AG10803 (cell line): ENCODE measurements at places on chromosomes 2 and 18.

- no peak for DNase-seq
These were observed 81.6 kb downstream of the RTN4 start for GRCh38 chr2:54968561-54969218.

DNA sequence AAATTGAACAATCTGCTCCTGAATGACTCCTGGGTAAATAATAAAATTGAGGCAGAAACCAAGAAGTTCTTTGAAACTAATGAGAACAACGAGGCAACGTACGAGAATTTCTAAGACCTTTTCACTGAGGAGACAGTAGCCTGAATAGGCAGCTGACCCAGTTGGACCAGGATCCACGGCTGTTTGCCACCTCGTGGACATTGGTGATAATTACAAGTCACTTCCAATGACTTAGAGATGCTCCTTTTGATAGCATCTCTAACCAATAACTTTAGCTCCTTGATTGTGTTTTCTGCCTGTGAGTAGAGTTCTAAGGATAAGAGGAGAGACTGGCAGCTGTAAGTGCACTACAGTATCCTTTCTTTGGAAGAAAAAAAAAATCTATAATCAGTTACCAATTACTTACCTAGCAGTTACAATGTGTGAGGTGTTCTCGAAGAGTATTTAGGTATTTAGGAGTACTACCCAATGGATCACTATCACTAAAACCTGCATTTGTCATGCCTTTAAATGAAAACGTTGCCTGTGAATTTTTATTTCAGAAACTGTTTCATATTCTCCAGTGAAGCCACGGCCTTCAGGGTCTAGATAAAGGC lies 31.3 kb upstream of the CNTNAP5 start:
- peak; percentile 6 for DNase-seq

- no peak for DNase-seq
These were observed 103.1 kb downstream of the RTN4 start for GRCh38 chr2:54947136-54947535.

DNA sequence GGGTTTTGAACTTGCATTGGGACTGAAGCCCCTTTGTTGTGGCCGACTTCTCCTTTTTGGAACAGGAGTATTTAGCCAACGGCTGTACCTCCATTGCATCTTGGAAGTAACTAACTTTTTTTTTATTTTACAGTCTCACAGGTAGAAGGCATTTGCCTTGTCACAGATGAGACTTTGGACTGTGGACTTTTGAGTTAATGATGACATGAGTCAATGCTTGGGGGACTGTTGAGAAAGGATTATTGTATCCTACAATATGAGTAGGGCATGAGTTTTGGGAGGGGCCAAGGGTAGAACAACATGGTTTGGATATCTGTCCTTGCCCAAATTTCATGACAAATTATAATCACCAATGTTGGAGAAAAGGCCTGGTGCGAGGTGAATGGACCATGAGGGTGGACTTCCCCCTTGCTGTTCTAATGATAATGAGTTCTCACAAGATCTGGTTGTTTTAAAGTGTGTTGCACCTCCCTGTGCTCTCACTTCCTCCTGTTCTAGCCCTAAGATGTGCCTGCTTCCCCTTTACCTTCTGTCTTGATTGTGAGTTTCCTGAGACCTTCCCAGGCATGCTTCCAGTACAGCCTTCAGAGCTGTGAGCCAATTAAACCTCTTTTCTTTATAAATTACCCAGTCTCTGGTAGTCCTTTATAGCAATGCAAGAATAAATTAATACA lies 1269.4 kb upstream of the CHAC2 start:
- no peak for DNase-seq

DNA sequence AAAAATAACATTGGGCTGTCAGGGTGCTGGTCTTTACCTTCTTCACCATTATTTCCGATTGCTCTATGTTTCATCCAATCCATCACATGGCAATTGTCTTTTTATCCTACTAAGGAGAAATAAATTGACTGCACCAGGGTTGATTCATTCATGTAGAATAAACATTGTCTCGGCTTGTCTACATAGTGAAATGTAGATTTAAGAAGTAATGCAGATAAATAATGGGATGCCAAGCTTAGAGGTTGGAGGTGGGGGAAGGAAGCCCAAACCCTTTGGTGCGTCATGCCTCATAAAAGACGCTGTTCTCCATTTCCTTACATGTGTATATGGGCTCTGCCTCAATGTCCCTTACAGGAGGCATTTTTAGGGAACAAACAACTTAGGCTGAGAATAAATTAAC lies 117.8 kb downstream of the ALK start:
- DNase-seq: no peak

DNA sequence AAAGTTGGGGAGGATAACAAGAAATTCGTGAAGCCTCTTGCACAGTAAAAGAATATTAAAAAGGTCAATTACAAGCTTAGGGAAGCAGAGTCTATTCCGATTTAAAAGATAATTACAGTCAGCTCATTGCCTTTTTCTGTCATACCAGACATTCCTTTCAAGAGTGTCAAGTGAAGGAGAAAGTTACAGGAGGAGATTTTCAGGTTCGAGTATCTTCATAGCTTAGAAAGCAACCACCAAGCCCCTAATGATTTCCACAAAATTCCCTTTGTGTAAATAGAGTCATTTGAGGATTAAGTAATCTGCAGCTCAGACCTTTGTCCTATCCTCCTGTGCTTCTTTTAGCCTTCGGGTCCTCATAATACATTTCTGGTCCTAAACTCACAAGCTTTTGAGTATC lies 414.9 kb downstream of the CDH2 start:
- DNase-seq: no peak

- DNase-seq: no peak
These were observed 140.3 kb upstream of the RASGRP3 start for GRCh38 chr2:33336036-33336625.

GRCh38 chr2:135066710-135067109 lies 14.6 kb downstream of the RAB3GAP1 start:
- DNase-seq: peak; percentile 30

DNA sequence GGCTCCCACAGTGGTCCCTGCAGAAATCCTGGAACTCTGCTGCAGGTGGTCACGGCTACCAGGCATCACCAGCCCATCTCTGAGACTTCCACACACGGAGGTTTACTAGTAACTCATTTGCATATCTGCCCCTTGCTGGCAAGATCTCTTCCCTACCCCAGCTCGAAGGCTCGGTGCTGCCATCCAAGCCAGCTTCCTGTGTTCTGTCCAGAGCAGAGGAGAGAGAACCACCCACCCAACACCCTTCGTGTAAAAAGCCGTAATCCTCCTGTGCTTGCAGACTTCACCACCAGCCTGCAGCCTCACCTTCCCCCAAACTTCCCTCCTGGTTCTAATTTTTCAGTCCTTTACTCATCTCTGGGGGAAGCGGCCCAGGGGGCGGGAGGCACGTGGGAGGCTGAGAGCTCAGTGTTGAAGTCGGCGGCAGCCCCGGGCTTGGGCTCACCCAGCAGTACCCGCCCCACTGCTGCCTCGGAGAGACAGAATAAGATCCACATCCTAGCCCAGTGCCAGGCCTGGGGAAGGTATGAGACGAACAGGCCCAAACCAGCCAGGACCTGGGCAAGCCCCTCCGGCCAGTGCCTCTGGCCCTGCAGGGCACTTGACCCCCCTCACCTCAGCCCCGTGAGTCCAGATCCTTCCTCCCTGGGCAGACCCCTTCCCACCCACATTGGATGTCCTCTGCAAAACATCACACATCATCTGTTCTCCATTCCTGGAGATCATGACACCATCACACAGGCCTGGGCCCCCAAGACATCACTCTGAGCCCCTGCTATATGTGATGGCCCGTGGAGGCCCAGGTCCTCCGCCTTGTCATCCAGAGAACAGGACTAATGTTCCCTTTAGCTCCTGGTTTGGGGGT lies 145.8 kb upstream of the ID2 start:
- DNase-seq: no peak

DNA sequence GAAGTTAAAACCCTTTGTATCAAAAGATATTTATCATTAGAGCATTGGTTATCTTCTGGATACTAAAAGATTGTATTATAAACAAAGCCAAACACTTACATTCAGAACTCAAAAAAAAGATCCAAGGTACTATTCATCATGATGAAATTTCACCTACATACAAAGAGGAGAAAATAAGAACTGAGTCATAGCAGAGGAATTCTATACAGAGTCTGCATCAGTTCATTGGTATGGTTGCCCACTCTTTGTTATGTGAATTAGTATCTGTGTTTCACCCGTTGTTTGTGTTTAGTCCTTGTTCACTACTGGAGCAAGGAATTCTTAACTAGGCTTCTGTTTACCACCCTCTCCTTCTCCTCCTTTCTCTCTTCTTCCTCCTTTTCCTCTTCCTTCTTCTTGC lies 157.9 kb downstream of the LNPK start:
- peak; percentile 64 for DNase-seq

DNA sequence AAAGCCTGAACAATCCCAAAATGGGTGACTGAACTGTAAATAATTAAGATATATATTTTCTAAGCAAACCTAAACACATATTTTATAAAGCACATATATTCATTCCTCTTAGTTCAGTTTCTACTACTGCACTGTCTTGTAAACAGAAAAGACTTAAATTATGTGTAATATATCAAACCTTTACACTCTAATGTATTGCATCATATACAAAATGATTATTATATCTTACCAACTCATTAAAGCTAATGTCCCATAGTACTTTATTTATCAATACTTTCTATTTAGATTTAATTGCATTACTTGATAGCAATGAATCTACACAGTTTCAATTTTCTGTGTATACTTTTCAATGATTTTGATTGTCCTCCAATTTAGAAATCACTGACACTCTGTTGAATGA lies 111.0 kb downstream of the TMEM247 start:
- DNase-seq: no peak

- DNase-seq: peak; percentile 31
These were observed 534 bp upstream of the SOCS6 start for GRCh38 chr18:70288171-70288850.

DNA sequence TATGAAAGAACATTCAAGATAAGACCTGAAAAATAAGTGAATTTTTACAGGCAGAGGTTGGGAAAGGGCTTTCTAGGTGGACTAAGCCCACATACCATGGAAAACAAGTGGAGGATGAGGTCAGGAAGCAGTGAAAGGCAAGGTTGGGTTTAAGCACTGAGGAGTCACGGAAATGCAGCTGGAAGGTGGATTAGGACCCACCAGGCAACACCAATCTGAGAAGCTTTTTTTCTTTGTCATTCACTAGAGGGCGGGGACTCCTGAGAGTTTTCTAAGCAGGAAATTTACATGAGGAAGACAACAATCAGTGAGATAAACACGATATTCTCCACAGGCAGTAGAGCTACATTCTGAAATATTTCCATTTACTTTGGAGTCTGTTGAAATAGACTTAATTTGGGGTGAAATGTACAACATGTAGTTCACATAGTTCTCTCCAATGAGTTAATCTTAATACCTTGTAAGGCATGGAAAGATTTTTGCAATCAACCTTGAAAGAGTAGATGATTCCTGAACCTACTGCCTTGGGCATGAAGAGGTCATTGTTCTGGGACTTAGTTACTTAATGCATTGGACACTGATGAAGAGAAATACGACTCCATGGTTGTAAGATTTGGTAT lies 40.7 kb downstream of the VIT start:
- no peak for DNase-seq

- DNase-seq: no peak
These were observed 1472.3 kb upstream of the CELF4 start for GRCh38 chr18:39037925-39038324.

DNA sequence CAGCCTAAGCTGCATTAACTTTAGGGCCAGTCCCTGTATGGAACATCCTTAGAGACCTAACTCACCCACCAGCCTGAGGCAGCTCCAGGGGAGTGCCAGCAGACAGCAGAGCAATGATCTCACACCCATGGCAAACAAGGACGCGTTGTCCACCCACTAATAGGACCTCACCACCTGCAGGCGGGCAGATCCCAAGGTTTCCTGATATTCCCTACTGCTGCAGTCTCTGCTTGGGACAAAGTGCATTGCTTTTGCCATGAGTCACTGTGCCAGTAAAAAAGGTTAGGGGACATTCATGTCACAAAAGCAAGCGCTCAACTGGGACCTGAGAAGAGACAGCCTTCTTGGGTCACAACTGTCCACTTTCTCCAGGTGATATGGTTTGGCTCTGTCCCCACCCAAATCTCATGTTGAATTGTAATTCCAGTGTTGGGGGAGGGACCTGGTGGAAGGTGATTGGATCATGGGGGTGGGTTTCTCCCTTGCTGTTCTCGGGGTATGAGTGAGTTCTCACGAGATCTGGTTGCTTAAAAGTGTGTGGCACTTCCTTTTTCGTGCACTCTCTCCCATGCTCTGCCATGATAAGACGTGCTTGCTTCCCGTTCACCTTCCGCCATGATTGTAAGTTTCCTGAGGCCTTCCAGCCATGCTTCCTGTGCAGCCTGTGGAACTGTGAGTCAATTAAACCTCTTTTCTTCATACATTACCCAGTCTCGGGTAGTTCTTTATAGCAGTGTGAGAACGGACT lies 160.2 kb downstream of the MIB1 start:
- no peak for DNase-seq

DNA sequence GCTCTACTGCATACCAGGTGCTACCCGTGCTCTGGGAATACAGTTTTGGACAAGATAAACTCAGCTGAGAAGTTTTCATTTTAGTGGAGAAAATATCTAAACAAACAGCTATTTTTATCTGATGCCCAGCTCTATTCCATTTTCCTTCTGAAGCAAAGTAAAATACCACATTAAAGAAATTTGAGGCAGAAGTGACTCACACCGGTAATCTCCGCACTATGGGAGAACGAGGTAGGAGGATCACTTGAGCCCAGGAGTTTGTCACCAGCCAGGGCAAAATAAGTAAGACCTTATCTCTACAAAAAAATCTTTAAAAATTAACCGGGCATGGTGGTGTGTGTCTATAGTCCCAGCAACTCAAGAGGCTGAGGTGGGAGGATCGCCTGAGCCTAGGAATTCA lies 416.2 kb upstream of the LYPD1 start:
- no peak for DNase-seq

- peak; percentile 16 for DNase-seq
These were observed 210.0 kb upstream of the NT5C1B start for GRCh38 chr2:18799397-18799796.

DNA sequence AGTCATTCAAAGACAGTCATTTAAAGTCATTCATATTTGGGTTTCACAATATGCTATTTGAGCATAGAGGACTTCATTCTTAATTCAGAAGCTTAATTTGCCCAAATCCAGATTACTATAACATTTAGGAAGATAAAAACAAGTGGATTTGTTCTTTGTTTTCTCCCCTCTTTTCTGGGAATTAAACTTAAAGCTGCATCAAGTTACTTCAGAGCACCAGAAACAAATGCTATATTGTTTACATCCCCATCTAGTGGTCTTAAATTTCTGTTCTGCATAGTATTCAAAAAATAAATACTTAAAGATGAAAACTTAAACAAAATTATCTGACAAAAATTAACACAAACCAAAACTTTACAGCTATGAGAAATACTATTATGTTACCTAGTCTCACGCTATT lies 34.7 kb upstream of the MARCHF7 start:
- DNase-seq: peak; percentile 19

- no peak for DNase-seq
These were observed 45.9 kb downstream of the OTX1 start for GRCh38 chr2:63096491-63096890.

GRCh38 chr2:153971855-153972254 lies 100.1 kb downstream of the GALNT13 start:
- DNase-seq: no peak

GRCh38 chr2:237128026-237128703 lies 42.5 kb downstream of the COPS8 start:
- peak; percentile 97 for DNase-seq
